Inflammatory macrophage (primary cell): ENCODE measurements at places on chromosomes 12 and 14.

GRCh38 chr12:65656156-65656882 is 168.0 kb upstream of the HMGA2 start:
- no peak for DNase-seq

DNA sequence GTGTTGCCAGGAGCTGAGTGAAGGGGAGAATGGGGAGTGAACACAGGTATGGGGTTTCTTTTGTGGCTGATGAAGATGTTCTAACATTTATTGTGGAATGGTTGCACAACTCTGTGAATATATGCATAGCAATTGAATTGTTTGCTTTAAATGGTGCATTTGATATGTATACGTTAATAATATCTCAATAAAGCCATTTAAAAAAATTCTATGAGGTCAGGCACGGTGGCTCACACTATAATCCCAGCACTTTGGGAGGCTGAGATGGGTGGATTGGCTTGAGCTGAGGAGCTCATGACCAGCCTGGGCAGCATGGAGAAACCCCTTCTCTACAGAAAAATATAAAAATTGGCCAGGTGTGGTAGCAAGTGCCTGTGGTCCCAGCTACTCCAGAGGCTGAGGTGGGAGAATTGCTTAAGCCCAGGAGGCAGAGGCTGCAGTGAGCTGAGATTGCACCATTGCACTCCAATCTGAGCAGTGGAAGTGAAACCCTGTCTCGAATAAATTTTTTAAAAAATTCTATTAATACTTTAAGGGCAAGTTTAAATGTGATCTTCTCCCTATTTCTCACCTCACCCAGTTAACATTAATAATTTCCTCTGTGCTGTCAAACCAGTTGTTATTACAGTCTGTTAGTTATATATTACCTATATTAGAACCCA is 65.3 kb downstream of the DENND5B start:
- DNase-seq: peak; percentile 43

DNA sequence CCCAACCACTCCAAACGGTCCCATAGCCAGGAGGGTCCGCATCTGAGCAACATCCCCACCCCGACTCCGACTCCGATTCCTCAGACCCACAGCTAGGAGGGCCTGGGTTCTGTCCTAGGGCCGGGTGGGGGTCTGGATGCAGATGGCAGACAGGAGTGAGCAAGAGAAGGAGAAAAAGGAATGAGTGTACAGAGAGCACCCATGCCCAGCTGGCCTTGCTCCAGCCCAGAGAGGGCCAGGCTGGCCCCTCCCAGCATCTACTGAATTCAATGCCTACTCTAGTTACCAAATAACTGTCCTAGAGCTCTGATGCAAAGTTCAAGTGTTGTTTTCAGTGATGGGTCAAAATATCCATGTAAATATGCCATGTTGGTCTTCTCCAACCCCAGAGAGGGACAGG is 40.8 kb downstream of the VDR start:
- DNase-seq: no peak

DNA sequence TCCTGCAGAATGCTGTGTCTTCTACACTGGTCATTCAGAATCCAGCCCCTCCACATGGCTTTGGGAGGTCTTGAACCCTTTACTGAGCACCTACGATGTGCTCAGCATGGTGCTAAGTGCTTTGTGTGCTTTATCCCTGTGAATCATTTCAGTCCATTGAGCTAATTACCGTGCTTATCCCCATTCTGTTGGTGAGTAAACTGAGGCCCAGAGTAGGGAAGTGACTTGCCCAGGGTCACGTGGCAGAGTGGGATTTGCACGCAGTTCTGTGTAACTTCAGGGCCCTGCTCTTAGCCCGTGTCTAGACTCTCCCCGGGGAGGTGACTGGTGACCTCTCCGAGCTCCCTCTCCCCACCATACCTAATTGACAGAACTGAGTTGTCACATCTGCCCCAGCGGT is 27.4 kb downstream of the MVK start:
- DNase-seq: no peak

DNA sequence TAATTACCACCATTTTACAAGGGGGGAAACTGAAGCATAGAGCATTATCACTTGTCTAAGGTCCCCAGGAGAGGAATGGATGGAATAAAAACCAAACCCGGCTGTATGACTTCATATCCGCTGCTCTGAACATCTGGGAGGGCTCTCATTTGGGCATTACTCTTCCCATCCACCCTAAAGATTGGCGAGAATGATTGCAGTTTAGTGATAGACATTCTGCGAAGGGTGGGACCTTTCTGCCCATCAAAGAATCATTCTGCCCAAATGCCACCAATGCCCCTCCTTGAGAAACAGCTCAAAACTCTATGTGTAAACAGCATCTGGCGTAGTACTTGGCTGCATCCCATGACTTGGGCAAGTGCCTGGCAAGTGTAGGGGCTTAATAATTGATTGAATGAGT is 11.6 kb downstream of the CHST11 start:
- no peak for DNase-seq

DNA sequence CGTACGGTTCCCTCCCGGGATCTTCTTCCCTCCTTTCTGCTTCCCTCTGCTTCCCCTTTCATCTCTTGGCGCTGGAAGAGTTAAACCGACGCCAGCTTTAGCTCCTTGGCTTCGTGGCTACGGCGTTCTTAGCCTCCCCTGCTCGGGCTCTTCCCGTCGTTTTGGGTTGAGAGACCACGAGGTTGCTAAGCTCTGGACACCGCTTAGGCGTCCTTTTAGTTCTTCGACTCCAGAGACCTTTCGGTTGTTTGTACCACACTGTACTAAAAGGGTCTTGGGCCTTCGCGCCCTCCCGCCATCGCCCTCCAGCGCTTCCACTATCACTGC is 545 bp downstream of the CPSF2 start:
- no peak for DNase-seq

- DNase-seq: no peak
Measured at GRCh38 chr12:70754330-70754741, 117.1 kb upstream of the PTPRB start.

DNA sequence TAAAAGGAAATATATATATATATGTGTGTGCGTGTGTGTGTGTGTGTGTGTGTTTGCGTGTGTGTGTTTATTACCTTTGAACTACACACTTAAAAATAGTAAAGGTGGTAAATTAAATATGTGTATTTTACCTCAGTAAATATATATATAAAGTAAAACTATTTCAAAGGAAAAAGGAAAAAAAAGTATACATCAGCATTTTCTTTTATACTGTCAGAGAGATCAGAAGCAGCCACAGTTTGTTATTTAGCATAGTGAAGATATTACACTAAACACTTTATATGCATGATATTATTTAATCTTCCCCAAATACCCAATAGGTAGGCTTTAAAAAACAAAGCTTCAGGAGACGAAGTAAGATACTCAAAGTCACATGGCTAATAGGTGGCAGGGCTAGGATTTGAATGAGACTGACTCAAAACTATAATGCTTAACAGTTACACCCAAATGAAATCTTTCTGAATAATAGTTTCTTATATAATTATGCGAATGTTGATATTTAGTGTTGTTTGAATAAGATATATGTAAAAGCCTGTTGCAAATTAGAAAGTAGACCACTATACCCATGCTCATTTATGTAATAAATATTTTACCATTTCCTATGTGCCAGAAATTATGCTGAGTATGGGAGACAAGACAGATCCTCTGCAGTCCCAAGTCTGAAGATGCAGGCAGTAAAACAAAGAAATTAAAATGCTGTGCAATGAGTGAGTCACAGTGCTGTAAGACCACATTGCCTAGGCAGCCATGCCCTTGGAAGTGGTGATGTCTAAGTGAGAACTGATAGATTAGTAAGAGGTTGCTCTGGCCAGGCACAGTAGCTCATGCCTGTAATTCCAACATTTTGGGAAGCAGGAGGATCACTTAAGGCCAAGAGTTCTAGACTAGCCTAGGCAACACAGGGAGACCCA is 66.1 kb downstream of the PDZRN4 start:
- DNase-seq: no peak

DNA sequence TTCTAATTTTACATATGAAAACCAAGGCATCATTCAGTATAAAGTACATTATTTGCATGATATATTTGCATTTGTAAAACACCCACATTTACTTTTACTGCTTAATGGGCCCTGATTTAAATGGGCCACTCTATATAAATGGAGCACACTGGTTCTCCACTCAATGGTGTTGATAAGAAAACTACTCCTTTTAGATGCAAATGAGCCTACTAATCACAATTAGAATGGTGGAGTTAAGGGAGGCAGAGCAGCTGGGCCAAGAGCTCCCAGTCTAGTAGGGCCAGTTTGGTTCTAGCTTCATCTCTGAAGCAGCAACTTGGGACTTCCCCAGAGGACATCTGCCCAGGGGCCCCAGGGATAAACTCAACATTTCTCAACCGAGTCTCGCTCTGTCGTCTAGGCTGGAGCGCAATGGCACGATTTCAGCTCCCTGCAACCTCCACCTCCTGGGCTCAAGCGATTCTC is 120.7 kb downstream of the FOXN3 start:
- no peak for DNase-seq

DNA sequence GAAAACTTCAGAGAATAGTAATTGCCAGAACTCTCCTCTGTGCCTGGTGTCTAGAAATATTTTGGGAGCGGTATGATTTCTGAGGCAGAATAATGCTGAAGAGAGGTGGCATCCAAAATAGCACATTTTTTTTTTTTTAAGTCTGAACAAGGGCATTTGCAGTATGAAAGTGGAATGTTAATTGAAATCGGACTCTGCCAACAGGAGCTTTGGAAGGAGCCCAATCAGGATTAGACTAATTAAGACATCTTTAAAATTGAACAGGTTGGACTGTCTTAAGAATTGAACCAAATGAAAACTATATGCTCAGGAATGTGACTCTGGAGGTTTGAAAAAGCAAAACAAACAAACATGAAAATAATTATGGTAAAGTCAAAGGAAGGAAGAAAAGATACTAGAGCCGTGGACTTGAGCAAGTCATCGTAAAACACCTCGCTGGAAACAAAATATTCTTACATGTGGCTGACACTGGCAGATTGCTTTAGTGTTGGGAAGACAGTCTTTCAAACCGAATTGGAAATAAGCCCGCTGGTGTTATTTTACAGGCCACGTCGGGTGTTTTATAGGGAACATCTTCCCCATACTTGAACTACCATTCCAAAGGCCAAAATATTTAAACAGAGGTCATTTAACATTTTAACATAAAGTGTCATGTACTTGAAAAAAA is 436.3 kb downstream of the VRK1 start:
- no peak for DNase-seq

DNA sequence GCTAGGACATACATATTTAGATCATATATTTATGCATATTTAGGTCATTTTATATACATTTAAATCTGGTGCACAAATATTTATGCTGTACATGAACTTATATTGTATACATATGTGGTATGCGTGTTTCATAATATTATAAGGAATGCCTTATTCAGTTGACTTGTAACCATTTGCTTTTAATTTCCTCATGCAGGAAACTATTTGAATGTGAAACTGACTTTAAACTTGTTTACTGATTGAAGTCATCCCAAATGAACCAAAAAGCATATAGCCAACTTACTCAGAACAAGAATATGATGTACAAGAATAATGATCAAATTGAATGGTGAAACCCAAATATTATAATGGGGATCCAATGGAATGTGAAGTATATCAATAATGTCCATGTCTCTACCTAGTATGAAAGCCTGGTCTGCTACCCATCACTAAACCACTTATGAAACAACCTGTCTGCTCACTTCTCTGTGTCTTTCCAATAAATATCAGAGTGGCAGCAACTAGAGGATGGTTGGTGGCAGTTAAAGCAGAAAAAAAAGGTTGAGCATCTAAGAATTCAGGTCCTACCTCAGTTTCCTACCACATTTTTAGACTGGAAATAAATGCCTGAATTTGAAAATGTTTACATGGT is 38.3 kb downstream of the RPS6KA5 start:
- DNase-seq: no peak

DNA sequence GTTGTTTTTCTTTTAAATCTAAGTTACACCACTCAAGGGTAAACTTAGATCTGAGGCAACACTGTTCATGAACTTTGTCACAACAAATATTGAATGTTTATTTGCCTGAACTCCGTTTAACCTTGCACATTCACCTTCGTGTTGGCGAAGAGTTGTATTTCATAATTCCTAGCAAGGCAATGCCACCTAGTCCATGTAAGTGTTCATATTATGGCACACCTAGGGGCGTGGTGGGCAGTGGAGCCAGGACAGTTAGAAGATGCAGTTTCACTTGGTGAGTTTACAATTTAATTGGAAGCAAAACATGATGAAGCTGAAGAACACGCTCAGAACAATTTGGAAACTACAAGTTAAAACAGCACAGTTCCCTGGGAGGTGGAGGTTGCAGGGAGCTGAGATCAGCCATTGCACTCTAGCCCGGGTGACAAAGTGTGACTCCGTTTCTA is 30.4 kb upstream of the GNPNAT1 start:
- DNase-seq: no peak

DNA sequence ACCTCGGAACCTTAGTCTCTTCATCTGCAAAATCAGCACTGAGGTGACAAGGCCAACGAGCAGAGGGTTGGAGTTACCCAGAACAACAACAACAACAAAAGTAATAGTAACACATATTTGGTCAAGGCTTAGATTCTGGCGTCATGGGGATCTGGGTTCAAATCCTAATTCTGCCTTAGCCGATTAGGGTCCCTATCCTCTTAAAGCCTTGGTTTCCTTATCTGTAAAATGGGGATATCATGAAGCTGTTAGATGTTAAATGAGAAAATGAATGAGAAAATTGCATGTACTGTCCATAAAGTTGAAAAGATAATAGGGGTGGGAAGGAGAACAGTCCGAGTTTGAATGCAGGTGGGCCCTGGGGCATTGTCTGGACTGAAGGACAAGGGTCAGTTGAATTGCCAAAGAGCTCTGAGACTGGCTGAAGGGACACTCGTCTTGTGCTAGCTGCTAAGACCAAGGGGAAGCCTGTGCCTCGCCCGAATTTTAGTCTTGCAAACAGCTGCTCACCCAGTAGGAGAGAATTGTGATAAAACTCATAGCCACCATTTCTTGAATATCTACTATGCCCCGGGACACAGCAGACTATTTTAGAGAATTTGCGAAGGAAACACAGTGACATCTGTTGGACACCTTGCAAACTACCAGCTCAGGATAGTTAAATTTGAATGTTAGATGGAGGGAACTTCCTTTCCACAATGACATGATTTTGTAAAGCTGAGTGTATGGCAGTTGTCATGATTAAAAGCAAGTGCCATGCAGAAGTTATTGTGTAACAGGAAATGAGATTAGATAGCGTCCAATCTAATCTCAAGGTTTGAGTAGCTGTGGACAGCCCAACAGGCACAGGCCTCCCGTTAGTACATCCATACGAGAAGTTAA is 6.8 kb upstream of the HNF1A start:
- DNase-seq: peak; percentile 78

DNA sequence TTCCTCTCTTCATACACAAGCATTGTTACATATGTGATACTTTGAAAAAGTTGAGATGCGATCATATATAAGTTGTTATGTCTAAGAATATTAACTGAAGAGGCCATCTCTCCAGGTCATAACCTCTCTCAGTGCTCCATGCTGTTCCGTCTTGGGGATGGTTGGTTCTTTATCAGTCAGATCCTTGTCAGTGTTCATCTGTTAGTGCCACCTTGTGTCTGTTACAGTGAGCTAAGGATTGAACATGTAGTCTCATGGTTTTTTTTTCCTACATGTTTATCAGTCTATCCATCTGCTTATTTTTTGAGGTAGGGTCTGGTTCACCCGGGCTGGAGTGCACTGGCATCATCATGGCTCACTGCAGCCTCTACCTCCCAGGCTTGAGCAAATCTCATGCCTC is 30.5 kb downstream of the EP400 start:
- no peak for DNase-seq
